ENCODE measurements at places on chromosomes 4 and X. TPM values are rescaled to one million over a fixed set of nuclear protein-coding genes. Genes with fewer than 3 reads are reported as not detected.

TRIML1 gene
- total RNA-seq, result not detected

IL1RAPL1 gene
- total RNA-seq, result not detected

EXOC1L gene
- total RNA-seq, result not detected

AMOT gene
- 10.9 TPM for total RNA-seq

MAGEC1 gene
- total RNA-seq, result not detected

HERC5 gene
- 1.2 TPM for total RNA-seq

MND1 gene
- 30.0 TPM for total RNA-seq

- DNase-seq, result no peak
Measured at GRCh38 chr4:102345795-102346100, 466 bp upstream of the SLC39A8 start.

- no peak for DNase-seq
Measured at GRCh38 chr4:6802626-6803025, 20.1 kb downstream of the KIAA0232 start.

- no peak for DNase-seq
Measured at GRCh38 chrX:150361777-150362351, 1.3 kb upstream of the MAMLD1 start.

DNA sequence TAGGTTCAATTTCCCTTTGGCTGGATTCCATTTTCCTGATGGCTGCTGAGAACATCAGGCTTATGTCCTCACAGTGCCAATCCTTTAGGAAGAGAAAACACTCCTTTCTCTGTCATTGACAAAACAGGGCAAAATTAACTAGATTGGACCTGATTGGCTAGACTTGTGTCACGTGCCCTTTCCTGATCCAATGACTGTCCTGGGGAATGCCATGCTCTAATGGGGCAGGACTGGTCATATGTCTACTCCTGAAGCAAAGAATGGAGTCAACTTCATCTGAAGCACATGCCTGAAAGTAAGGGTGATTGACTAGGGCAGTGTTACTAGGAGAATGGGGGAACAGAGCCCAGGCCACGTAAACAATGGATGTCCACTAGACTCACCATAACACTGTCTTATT lies 220.4 kb downstream of the KDR start:
- no peak for DNase-seq

GRCh38 chrX:40474205-40474626 lies 106.6 kb upstream of the ATP6AP2 start:
- DNase-seq, result no peak

DNA sequence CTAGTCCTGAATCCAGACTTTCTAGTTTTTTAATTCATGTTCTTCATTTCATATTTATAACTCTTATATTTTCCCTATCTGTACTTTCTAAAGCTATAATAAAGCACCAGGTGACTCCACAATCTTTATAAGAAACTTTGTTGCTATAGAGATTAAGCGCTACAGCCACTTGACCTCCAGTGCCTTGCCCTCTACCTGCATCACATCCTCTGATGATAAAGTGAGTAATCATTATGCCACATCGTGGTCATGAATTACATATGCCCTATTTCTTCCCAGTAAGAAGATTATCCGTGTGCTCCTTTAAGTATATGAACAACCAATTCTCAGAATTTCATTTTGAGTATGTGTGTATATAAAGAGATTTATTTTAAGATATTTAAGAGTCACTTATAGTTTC lies 6.8 kb upstream of the DYNLT3 start:
- DNase-seq, result no peak

DNA sequence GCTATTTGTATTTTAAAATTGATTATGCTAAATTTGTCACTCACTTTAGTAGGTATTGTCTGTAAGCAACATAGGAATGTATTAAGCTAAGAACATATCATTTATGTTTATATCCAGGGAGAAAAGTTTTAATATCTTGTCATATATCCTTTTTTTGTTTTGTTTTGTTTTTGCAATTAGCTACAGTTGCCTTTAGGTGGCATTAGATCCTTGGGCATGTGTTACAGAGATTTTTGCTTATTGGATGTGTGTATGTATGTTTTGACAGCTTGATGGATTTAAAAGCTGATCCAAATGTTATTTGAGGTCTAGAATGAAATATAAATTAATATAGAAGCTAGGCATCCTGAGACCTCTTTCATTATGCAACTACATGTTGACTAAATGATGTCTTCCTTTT lies 36.1 kb upstream of the OTUD4 start:
- DNase-seq, result no peak

DNA sequence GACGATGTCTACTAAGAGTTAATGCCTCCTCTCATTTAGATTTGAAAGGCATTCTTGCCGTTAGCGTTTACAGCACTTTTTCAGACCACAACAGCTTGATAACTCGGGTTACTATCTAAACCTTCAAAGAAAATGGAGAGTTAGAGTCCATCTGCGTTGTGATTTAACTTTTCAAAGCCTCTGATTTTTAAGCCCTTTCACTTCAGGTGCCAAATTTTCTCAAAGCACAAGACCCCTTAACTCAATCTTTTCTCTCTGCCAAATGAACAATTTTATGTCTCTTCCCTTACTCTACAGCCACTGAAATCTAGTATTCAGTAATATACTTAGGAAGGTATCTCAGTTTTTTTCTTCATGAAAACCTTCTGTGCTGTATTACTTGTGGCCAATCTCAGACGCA lies 310.5 kb downstream of the TENM3 start:
- DNase-seq, result no peak

DNA sequence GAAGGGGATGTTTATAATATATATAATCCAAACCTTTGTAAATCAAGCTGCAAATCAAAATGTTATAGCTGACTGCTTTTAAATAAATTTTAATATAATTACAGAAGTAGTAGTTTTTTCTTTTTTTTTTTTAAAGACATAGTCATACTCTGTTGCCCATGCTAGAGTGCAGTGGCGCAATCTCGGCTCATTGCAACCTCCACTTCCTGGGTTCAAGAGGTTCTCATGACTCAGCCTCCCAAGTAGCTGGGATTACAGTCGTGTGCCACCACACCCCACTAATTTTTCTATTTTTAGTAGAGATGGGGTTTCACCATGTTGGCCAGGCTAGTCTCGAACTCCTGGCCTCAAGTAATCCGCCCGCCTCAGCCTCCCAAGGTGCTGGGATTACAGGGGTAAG lies 178.7 kb downstream of the FBXW7 start:
- DNase-seq, result no peak

GRCh38 chrX:123230798-123231197 lies 46.7 kb downstream of the GRIA3 start:
- no peak for DNase-seq

GRCh38 chrX:8879750-8880149 lies 78.6 kb upstream of the FAM9A start:
- no peak for DNase-seq

GRCh38 chr4:111991797-111992196 lies 153.5 kb upstream of the FAM241A start:
- peak; percentile 80 for DNase-seq

GRCh38 chr4:186021461-186022167 lies 47.3 kb upstream of the TLR3 start:
- DNase-seq, result no peak
